ENCODE measurements at places on chromosomes 5 and 9.

- no peak for DNase-seq
Measured at GRCh38 chr5:124111886-124112285, 599.9 kb downstream of the CSNK1G3 start.

GRCh38 chr9:134395737-134396257, 69.5 kb downstream of the RXRA start:
- DNase-seq: no peak

DNA sequence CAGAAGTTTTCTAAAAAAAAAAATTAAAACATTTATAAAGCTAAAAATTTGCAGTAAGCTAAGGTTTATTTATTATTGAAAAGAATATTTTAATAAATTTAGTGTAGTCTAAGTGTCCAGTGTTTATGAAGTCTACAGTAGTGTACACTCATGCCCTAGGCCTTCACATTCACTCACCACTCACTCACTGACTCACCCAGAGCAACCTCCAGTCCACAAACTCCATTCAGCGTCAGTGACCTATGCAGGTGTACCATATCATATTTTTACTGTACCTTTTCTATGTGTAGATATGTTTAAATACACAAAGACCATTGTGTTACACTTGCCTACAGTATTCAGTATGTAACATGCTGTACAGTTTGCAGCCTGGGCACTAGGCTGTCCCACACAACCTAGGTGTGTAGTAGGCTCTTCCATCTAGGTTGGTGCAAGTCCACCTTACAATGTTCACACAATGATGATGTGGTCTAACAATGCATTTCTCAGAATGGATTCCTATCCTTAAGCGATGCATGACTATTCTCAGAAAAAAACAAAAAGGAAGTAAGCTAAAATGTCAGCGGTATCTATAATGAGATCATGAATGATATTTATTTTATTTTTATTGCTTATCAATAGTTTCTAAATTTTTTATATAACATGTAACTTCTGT, 336.7 kb downstream of the AGTPBP1 start:
- no peak for DNase-seq

GRCh38 chr5:42390115-42390514, 33.1 kb upstream of the GHR start:
- no peak for DNase-seq

All from stimulated activated CD4-positive, alpha-beta T cell treated with anti-CD3 and anti-CD28 coated beads, TNF-alpha, amount 100 ng/mL, for 24 hours (primary cell).